ENCODE measurements at places on chromosomes 2 and 18.

GRCh38 chr2:120509991-120510735, 164.2 kb downstream of the INHBB start:
- no peak for DNase-seq

GRCh38 chr2:25371253-25372241, 29.8 kb upstream of the DNMT3A start:
- DNase-seq = no peak

DNA sequence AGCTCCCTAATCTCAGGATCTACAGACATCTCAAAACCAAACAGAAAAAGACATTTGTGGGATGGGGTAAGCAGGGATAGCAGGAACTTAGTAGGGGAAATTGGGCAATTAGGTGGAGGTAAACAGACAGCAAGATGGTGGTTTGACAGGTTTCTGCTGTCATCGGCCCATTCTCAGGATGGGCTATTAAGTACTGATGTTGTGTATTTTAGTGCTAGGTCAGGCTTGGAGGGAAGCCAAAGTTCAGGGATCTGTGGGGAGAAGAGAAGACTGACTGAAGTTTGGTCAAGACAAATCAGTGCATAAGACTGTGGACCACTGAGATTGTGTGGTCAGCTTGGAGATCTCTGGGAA, 96.8 kb upstream of the THUMPD2 start:
- DNase-seq = no peak

DNA sequence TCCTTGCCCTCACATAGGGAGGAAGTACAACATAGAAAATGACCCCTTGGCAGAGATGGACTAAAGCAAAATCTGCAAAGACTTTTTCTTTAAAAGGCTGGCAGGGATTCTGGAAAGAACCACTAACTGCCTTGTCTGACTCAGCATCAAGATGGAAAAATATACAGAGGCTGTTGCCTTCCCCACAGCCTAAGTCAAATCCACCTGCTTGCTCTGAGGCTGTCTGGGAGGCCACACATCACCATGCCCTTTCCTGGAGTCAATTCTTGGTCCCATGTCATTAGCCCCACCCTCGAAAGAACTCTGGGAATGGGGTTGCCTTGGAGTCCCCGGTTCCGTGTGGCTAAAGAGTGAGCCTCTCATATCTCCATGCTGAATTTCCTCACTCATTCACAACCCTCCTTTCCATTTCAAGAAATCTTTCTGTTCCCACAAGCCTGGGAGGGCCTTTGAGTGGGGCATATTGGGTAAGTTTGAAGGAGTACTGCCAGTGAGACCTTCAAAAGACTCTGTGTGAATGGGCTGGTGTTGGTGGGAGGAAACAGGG, 39.4 kb downstream of the BMP10 start:
- DNase-seq = no peak

Measured in left forelimb (tissue), 1 donor.